ENCODE measurements at places on chromosomes 5 and 9.
A peak's percentile ranks its signal among the peaks of the same experiment; 100 is the strongest.

- no peak for DNase-seq
These were observed 8.6 kb downstream of the SUSD3 start for GRCh38 chr9:93066978-93067603.

DNA sequence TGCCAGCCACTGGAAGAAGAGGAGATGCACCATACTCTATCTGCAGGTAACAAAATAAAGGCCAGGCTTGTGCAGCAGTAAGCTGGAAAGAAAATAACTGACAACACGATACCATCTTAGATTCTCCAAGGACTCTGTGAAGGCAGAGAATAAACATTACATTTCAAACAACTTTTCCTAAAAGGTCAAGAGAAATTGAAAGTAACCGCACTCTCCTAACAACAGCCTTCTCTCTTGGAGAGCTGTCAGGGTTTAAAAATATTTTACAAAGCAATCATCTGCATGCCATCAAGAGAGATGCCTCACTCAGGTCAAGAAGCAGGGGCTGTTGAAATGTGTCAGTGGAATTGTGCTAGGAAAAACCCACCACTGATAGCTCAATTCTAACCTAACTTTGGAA, 13.5 kb upstream of the TTLL11 start:
- DNase-seq, result no peak

GRCh38 chr5:167895899-167896659, 395.4 kb upstream of the WWC1 start:
- no peak for DNase-seq

- DNase-seq, result no peak
These were observed 34.8 kb downstream of the LSM11 start for GRCh38 chr5:157778121-157778805.

DNA sequence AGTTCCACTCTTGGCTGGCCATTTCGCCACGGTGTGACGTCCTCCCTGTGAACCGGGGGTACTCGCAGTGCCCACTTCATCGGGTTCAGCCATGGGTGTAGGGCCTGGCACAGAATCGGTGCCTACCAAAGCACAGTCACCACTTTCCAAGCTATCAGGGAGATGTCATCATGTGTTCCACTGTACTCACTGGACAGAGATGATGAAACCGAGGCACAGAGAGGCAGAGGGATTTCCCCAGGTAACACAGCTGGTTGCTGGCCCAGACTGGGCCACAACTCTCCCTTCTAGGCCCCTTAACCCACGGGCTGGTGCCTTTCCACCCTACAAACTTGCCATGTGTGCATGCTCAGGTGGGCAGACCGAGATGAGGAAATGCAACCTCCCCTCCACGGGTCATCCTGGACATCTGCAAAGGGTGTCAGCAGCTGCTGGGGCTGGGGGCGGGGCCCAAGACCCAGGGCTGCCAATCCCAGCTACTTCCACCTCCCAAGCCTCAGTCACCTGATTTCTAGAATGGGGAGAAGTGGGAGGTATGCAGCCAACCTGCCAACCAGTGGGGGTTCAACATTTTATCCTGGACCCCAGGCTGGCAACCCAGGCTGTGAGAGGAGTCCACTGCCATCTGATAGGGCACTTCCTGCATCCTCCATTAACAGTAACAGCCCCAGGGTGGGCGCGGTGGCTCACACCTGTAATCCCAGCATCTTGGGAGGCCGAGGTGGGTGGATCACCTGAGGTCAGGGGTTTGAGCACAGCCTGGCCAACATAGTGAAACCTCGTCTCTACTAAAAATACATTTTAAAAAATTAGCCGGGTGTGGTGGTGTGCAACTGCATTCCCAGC, 893 bp upstream of the SH2D3C start:
- peak; percentile 86 for DNase-seq

DNA sequence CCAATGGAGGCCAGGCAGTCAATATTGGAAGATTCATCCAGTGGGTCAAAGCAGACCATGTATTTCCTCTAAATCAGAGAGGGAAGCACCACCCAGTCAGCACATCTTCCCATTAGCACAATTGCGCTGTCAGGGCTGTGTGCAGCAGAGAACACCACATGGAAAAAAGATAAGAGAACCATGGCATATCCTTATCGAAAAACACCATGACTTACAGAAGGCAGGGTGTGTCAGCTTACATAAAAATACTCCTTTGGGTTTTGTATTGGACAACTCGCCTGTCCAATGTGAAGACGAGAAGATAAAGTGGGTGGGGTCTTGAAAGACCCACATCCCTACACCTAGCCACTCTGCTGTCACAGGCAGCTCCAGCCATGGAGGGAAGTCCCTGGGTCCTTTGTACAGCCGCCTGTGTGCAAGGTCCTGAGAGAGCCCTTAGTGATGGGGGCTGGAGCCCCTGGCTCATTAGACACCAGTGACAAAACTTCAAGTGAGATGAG, 71.9 kb upstream of the SPATA31E1 start:
- no peak for DNase-seq

DNA sequence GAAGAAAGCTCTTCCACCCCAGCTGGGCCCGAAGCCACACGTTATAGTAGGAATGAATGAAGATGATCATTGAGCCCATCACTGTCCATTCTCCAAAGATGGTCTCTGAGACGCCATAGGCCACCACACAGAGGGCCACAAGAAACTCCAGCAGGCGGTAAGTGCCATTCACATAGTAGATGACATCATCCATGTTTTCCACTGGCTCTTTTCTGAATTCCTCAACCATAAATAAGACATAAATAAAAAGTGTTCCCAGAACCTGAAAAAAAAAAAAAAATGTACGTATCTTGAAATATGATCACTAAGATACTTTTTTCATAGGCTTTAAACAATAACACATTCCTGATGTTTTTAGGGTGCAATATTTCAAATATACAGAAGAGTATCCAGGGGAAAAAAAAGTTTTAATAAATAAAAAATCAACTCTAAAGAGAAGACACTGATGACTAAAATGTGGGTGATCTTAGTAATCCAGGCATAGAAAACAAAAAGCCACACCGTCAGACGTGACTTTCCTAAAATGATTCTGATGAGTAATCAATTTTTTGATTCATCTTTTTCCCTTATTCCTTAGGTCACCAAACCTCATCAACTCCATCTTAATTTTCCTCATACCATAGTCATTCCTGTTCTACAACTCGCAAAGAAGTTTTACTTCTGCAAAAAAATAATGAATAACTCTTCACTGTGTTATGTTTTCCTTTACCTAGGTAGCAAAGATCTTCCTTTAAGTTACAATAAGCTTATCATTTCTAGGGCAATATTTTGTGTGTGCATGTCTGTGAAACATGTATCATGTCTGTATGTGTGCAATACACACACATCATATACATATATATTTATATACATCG, 47.8 kb downstream of the RNF145 start:
- DNase-seq, result no peak

DNA sequence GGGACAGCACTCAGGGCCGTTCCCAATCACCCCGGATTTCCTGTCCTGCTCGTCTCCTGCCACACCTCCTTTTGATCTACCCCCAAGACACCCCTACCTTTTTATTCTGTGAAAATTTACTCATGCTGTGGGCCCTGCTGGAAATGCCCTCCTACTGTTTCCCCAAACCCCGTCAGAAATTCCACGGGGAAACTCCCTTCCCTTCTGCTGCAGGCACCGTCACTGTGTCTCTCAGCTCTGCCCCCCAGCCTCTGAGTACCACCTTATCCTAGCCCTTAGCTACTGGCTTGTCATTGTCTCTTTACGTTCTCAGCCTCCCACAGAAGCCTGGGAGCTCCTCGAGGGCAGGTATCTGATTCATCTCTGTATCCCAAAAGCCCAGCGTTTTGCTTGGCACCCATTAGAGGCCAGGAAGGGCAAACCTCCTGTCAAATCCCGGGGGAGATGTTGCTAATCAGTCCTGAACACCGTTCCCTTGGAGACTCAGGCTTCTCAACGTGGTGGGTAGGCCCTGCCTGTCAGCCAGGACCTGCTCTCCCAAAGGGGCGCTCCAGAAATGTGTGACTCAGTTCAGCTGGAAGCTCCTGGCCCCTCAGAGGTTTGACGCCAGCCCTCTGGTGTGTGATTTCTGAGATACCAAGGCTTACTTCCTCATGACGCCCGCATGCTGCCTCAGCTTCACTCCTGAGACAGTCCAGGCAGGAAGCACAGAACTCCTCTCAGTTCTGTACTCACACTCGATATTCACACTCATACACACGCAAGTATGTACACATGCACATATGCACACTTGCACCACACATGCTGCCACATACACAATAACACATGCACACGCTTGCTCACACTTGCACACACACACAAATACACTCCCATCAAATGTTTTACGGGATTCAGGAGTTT, 50.7 kb upstream of the GRHPR start:
- no peak for DNase-seq

DNA sequence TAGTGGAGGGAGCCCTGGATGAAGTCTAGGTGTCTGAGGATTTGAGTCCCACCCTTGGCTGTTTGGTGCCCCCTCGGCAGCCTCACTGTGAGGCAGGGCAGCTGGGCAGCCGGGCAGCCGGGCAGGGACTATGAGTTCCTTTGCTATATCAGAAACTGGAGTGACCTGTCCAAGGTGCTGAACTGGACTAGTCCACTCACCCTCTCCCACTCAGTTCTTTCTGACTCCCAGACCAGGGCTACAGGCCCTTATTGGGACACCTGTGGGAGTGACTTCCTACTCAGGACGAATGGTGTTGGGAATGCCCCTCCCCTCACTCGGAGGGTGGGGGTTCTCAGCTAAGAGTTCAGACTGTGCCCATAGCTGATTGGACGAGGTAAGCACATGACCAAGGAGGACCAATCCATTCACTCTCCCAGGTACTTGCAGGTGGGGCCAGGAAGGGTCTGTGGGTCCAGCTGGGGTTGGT, 34.1 kb upstream of the RAPGEF1 start:
- DNase-seq, result peak; percentile 11

- DNase-seq, result no peak
These were observed 109.4 kb downstream of the FEM1C start for GRCh38 chr5:115435065-115435777.

DNA sequence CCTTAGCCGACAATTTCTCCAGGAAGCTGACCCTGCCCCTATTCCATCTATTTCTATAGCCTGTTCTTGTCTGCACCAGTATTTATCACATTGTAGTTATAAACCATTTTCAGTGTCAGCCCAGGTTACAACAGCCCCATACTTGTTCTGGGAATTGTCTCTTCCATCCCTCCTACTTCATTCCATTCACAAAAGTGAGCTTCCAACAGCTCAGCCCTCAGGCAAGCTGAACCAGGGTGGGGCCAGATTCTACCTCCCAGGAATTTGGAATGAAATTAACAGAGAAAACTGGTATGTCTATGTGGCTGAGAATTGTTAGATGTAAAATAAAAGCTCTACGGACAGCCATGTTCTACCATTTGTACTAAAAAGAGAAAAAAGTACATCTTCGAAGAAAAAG, 36.1 kb downstream of the STRBP start:
- DNase-seq, result no peak

DNA sequence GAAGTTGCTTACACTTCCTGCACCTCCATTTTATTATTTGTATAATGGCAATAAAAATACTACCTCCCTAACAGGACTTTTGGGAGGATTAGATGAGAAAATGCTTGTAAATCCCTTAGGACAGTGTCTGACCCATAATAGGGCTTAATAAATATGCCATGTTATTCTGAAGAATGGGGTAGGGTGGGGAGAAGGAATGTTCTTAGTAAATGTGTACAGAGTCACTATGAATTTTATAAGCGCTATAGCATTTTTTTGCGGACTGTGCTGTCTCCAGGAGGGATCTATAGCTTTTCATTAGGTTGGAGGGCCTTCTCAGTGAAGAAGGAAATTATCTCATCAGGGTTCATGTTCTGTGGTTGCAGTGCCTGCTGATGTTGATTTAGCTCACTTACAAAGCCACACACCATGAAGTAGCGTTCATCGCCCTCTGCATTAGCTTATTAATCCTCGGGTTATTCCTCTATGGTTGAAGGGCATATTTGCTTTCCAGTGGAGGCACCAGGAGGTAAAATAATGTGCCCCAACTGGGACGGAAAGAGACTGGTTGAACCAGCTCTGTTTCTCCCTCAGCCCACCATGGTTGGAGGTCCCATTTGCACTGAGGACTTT, 497.1 kb downstream of the ARHGEF28 start:
- DNase-seq, result no peak

DNA sequence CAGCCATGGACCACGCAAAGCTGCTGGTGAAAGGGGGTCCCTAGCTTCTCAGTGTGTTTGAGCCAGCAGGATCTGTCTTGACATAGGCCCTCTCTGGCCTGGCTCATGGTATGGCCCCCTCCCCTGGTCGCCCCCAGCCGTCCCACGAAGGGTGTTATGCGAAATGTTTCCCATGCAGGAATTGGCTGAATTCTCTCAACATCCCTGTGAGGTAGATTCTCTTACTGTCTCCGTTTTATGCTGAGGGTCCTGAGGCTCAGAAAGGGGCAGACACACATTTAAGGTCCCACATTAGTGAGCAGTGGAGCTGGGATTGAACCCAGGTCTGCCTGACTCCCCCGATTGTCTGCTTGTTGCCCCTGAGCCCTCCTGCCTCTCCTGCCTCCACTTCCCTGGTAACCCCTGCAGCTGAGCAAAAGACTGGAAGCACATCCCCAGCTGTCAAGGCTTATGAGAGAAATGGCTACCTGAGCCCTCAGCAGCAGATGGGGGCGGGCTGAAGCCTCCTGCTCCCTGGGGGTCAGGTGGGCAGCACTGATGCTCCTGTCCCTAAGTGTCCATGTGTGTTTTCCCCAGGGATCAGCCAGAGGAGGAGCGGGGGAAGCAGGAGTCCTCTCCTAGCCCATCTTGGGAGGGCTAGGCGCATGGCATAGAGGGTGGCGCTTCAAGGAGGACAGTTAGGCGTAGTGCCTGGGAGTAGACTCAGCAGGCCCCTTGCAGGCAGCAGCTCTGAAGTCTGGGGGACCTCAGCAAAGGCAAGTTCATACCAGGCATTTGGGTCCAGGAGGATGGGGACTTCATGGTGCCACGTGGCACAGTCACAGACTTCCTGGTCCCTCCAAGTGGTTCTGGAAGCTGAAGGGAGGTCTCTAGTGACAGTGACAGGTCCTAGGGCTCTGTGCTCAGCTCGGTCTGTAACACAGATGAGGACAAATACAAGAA, 49.0 kb upstream of the GARNL3 start:
- DNase-seq, result no peak

- DNase-seq, result no peak
These were observed 283.6 kb upstream of the NMUR2 start for GRCh38 chr5:152688561-152689249.

- DNase-seq, result no peak
These were observed 14.6 kb downstream of the ENTREP1 start for GRCh38 chr9:69339620-69340019.

- no peak for DNase-seq
These were observed 764 bp downstream of the ANKRA2 start for GRCh38 chr5:73564675-73565074.

- no peak for DNase-seq
These were observed 371.5 kb downstream of the NR2F1-AS1 start for GRCh38 chr5:93209476-93209875.

DNA sequence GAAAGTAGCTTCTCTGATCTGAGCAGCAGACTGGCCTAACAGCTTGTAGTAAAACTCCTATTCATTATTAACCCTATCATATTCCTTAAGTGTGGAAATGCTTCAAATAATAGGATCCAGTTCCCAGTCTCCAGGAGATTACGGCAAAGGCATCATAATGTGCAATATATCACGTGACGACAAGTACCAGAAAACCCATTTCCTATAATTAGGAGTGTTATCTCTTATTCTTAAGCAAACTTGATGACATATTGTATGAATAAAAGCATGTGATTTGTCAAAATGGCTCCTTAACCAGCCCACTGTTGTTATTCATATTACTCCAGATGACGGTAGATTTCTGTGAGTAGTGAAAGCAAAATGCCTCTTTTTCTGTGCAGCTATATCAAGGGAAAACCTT, 2.9 kb downstream of the SV2C start:
- DNase-seq, result no peak
